Transverse colon (tissue), 4 donors: ENCODE measurements at places on chromosomes 3 and 15. TPM values are rescaled to one million over a fixed set of nuclear protein-coding genes. Genes with fewer than 3 reads are reported as not detected.

DNA sequence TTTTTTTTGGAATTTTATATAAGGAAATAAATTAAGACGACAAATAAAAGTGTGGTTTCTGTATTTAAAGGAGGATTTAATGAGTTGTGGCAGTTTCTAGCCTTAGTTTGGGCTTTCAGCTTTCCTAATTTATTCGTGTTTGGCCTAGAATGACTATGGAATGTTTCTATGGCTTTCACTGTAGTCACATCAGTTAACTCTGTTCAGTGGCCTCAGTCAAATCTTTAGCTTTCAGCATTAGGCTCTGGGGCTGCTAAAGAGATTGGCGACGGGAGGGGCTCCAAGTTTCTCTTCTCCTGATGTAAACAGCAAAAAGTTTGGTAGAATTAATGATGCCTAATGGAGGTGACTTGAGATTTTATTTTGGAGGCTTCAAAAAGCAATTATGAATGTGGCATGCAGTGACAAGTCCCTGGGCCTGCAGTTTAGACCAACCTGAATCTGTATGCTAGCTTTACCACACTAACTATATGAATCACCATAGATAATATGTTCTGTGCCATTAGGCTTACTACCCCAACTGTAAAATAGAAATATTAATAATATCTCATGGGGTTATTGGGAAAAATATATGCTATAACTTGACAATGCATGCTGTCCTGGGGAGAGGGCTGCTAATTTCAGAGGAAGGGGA is 47.1 kb upstream of the ADGRG7 start:
- DNase-seq, result no peak

DNA sequence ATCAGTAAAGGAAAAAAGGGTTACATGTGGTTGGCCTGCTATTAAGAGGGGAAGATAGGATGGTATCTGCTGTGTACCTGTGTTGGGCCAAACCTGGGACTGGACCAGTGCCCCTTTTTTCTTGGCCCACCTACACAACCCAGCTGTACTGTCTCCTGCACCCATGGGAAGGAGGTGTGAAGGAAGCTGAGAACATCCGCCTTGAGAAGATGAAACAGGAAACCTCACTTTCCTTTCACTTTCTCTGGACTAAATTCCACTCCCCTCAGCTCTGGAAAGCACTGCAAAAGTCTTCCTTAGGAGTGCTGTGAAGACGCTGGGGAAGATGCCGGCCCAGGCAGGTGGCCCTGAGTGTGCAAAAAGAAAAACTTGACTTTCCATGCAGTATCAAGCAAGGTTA is 37.6 kb downstream of the LRRN1 start:
- no peak for DNase-seq

- no peak for DNase-seq
These were observed 15.5 kb upstream of the THRB start for GRCh38 chr3:24510030-24510648.

Gene ATOSA
- total RNA-seq, result 75.6 TPM

DNA sequence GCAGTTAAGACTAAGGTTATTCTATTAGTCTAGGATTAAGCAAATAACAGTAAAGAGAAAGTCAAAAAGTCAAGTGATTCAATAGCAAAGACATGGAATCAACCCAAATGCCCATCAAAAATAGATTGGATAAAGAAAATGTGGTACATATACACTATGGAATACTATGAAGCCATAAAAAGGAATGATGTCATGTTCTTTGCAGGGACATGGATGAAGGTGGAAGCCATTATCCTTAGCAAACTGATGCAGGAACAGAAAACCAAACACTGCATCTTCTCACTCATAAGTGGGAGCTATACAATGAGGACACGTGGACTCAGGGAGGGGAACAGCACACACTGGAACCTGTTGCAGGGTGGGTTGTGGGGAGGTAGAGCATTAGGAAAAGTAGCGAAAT is 29.0 kb downstream of the UNC13C start:
- no peak for DNase-seq

DNA sequence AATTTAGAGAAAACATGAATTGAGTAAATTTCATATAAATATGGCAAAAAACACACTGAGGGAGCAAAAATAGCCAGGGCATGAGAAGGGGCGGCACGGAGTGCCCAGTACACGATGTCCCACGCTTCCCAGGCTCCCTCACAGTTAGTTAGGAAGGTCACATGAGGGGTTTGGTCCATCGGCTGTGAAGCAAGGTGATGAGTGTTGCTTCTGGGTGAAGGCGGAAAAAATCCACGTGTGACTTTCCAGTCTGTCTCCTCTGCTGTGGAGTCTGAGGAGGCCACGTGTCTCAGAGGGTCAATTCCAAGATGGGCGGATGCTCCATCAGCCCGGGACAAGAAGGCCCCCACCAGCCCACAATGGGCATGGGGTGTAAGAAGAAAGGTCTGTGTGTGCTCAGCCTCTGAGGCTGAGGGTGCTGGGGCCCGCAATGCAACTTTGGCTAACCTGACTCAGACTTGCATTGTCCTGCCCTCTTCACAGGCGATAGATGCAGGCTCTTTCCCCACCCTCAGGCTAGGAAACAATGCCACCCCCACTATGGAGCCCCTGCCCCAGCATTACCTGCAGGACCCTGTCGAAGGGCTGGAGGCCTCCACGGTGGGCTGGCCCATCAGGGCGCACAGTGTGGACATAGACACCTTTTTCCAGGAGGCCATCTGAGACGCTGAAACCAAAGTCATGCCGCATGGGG is 45.7 kb downstream of the GRIP2 start:
- no peak for DNase-seq

Gene ATP2B2
- not detected for total RNA-seq

DNA sequence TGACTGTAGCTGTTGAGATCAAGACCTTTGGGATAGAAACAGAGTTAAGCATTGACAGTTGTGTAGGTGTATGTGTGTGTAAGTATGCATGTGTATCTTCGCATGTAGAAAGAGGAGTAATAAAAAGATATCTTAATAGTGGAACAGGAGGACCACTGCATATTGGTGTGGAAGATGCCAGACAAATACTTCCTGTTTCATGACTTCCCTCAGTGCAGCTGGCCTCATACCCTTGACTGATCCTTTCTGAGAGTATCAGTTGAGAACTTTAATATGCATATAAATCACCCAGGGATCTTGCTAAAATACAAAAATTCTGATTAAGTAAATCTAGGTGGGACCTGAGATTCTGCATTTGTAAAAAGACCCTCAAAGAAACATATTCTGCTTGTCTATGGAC is 8.5 kb upstream of the ZBED2 start:
- DNase-seq, result no peak

Gene CNTN3
- 3.7 TPM for total RNA-seq

GRCh38 chr15:83462953-83463433 is 15.9 kb downstream of the SH3GL3 start:
- no peak for DNase-seq

GRCh38 chr15:99053380-99054024 is 45.9 kb upstream of the PGPEP1L start:
- no peak for DNase-seq

GRCh38 chr15:51229907-51230330 is 108.5 kb downstream of the CYP19A1 start:
- no peak for DNase-seq

- DNase-seq, result no peak
These were observed 114.4 kb downstream of the TP63 start for GRCh38 chr3:189745622-189746021.

Gene TMCO5A
- total RNA-seq, result not detected

- DNase-seq, result no peak
These were observed 713.3 kb upstream of the CBLB start for GRCh38 chr3:106582151-106582550.

- no peak for DNase-seq
These were observed 175.7 kb downstream of the ALCAM start for GRCh38 chr3:105542282-105543019.

DNA sequence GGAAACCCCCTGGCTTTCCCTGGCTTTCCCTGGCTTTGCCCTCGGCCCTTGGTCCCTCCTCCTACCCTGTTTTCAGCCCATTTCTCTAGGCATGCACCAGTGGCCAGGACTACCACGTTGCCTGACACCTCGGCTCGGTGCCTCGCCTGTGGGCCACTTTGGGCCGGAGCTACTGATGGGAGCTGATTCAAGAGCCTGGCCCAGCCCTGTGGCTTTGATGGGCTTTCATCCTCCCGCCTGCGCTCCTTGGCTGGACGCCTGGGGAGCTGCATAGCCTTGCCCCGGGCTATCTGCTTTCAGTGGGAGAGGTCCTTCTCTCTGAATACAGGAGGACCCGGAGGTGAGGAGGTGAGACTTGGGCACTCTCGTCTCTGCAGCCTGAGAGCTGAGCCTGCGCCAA is 192.7 kb upstream of the HES1 start:
- no peak for DNase-seq

- no peak for DNase-seq
These were observed 237.0 kb downstream of the LPP start for GRCh38 chr3:188390775-188391443.

- DNase-seq, result no peak
These were observed 180.4 kb downstream of the GOLGA8K start for GRCh38 chr15:32222716-32223115.

- no peak for DNase-seq
These were observed 185.3 kb upstream of the FEZF2 start for GRCh38 chr3:62558549-62559112.

Gene LMAN1L
- total RNA-seq, result not detected
